ENCODE measurements at places on chromosomes 6 and 20.

GRCh38 chr6:119303164-119303887 is 46.2 kb downstream of the MAN1A1 start:
- no peak for DNase-seq

DNA sequence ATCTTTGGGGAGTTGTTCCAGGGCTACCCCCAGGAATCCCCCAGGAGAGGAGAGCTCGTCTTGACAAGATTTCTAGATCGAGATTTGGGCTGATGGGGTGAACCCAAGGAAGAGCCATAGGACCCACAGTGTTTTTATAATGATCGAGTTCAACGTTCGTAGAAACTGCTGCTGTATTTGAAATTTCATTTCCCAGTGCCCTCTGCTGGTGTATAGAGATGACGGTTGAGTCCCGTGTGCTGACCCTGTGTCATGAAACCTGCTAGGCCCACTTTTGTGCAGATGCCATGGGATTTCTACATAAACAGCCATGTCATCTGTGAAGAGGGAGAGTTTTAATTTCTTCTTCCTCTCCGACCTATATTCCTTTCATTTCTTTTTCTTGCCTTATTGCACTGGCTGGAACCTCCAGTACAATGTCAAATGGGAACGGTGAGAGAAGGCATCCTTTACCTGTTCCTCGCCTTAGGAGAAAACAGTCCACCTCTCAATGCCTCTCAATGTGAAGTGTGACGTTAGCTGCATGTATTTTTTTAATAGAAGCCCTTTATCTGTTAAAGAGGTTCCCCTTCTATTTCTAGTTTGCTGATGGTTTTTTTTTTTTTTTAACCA is 28.6 kb upstream of the NTSR1 start:
- no peak for DNase-seq

DNA sequence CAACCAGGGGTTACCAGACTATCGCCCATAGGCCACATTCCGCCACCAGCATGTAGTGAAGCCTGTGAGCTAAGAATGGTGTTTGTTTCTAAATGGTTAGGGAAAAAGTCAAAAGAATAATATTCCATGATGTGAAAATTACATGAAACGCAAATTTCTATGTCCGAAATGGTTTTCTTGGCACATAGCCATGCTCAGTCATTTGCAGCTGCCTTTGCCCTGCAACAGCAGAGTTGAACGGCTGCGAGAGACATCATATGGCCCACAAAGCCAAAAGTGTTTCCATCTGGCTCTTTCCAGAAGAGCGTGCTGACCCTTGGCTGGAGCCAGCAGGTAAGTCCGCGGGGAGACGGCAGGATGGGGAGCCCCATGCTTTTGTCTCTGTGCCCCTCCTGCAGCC is 60.7 kb downstream of the FAM120B start:
- peak; percentile 55 for DNase-seq

DNA sequence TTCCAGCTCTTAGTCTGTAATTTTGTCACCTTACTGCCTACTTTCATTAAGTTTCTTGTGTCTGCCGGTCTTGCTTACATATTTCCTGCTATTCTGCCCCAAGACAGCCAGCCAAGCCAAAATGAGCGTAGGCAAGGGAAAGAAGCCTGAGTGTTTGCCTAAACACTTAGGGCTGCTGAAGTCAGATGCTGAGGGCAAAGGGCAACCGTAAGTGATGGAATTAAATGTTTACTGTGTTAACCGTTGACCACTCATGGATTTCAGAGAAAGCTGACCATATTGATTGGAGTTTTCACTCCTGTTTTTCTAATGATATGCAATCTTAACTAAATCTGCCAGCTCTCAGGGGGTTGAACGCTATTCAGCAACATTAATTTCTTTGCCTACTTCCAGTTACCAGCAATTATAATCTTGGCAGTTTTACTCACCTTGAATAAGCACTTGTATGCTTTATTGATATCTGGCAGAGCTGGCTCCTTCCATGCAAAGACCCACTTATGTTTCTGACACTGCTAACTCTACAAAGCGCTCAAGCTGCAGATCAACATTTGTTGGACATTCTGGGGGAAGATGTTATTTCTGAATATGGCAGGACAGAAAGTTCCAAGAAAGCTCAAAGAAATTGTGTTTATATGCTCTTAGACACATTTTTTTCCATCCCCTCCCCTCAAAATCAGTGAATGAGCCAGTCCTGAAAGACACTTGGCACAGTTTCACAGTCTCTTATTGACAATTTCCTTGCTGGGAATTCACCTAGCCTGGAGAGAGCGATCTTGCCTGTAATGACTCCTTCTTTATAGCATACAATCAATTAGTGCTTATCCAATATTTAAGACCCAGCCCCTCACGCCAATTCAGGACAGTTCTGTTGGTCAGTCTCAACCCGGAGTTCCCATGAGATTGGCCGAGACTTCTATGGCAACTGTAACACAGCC is 183.8 kb downstream of the PLCB1 start:
- no peak for DNase-seq

Measured in choroid plexus epithelial cell (primary cell).